ENCODE measurements at places on chromosomes 3 and 15. TPM values are rescaled to one million over a fixed set of nuclear protein-coding genes. Genes with fewer than 3 reads are reported as not detected.

The TMEM89 gene
- not detected for total RNA-seq

The GRAMD2A gene
- not detected for total RNA-seq

The SATB1 gene
- total RNA-seq = 305 TPM

The STRA6 gene
- total RNA-seq = not detected

The TGM4 gene
- total RNA-seq = not detected

All from activated naive CD4-positive, alpha-beta T cell treated with anti-CD3 and anti-CD28 coated beads for 36 hours (primary cell).